ENCODE measurements at places on chromosomes 11 and 22.

DNA sequence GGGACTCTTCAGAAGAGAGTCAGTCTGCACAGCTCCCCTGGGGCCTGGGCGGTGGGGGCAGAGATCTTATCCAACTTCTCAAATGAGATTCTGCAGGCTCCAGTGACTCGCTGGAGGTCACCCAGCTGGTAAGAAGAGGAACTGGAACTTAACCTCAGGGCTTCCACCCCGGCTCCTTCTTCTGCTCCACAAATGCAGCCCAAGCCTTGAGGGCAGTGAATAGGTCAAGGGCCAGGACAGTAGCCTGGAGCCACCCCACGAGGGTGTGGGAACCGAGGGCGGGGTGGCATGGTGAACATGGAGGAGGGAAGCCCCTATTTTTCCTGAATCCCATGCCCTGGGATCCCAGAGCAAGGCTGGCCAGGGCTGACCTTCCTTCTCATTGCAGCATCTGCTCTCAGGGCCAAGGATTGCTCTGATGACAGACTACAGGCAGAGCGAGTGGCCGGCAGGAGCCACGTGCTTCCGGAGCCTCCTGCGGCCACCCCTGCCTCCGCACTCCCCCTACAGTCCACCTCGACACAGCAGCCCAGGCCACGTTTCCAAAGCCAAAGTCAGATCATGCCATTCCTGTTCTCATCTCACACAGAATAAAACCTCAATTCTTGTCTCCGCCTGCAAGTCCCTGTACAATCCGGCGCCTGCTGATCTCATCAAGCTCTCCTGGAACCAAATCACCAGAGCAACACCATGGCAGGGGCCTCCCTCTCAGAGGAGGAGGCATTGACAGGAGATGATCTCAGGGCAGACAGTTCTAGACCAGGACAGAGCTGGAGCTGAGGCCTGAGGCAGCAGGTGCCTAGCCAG is 21.1 kb upstream of the UPK3A start:
- no peak for DNase-seq

DNA sequence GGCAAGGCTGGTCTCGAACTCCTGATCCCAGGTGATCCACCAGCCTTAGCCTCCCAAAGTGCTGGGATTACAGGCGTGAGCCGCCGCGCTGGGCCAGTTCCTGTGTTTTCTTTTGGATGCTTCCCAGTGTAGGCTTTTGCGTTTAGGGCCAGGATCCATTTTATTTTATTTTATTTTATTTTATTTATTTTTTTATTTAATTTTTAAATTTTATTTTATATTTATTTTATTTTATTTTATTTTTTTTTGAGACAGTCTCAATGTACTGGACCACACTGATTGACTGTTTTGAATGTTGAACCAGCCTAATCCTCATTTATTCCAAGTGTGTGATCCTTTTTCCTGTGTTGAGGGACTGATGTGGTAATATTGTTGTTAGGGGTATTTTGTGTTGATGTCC is 8.4 kb downstream of the EPS8L2 start:
- DNase-seq: no peak

- no peak for DNase-seq
Measured at GRCh38 chr11:8811571-8811970, 99.4 kb upstream of the AKIP1 start.

DNA sequence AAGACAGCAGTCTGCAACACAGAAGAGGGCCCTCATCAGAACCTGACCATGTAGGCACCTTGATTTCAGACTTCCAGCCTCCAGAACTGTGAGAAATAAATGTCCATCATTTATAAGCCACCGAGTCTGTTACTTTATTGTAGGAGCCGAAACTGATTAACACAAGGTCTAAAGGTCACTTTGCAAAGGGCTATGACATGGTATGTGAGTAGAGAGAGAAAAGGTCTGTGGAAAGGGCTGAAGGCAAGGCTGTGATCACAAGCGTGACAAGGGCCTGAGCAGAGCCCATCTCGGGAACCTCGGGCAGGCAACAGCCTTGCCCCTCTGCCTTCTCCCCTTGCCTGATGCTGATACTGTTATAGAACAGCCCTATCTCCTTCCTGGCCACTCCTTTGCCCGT is 73.4 kb upstream of the TEAD1 start:
- no peak for DNase-seq

DNA sequence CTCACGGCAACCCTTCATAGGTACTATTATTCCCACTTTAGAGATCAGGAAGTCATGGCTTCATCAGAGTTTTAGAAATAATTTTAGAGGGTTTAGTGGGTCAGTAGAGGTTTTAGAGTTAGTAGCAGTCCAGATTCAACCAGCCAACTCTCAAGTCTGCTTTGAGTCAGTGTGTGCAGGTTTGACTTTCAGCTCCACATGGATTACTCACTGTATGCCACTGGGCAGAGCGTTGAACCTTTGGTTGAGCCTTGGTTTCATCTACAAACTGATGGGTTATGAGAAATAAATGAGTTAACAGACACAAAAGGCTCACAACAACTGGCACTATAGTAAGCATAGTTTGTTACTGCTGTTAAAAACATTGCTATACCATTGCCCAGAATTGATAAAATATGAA is 19.0 kb upstream of the TP53AIP1 start:
- DNase-seq: no peak

- DNase-seq: no peak
Measured at GRCh38 chr11:66858186-66858938, 1.5 kb downstream of the LRFN4 start.

DNA sequence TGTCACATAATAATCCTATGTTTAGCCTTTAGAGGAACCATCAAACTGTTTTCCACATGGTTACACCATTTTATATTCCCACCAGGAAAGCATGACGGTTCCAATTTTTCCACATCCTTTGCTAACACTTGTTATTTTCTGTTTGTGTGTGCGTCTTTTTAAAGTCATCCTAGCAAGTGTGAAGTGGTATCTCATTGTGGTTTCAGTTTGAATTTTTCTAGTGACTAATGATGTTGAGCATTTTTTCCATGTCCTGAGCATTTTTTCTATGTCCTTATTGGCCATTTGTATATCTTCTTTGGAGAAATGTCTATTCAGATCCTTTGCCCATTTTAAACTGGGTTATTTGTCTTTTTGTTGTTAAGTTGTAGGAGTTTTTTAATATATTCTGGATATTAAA is 53.7 kb upstream of the DEPDC7 start:
- DNase-seq: no peak
